ENCODE measurements at places on chromosomes 12 and 14.

DNA sequence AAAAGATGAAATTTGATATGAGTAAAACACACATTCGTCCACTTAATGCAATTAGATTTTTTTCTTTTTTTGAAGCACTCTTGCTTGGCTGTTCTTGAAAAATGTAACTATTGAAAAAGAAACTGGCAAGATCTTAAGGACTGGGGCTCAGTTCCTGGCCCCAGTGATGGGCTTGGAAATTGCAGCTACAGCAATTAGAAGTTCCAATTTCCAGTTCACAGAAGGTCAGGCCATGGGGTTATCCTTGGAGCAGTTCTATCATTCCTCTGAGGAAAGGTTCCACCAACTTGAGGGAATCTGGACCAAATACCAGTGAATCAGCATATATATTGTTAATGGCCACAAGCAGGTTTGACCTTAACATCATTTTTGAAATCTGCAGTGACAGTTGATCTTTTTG, 18.9 kb downstream of the IGF1 start:
- no peak for DNase-seq

DNA sequence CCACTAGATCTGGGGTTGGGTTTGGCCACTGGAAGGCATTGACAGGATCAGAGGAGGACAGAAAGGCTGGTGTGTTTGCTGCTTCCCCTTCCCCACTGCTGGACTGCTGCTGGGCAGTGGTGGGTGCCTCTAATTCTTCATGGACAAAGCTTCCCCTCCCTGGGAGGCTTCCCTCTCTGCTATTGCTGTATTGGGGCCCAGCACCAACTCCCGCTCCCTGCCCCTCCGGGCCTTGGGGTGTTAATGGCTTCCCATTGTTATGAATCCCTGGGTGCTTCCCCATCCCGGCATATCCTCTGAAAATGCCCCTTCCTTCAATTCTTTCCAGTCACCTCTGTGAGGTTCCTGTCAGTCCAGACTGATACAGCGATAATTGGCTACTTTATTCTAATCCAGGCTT, 310.2 kb downstream of the GLT1D1 start:
- no peak for DNase-seq

DNA sequence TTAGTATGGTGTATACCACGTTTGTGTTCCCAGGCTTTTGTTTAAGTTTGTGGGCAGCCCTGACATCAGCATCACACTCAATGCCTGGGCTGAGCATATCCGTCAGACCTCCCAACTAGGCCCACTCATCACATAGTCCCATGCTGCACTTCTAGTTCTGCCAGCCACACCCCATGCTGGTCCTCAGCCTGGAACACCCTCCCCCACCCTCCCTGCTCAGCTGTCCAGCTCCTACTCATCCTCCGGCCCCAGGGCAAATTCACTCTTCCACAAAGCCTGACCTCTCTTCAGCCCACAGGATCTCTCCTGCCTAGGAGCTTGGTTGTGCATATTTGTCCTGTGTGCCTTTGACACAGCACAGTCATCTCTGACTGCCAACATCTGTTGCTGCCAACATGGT, 3.9 kb upstream of the ENDOU start:
- DNase-seq: no peak

DNA sequence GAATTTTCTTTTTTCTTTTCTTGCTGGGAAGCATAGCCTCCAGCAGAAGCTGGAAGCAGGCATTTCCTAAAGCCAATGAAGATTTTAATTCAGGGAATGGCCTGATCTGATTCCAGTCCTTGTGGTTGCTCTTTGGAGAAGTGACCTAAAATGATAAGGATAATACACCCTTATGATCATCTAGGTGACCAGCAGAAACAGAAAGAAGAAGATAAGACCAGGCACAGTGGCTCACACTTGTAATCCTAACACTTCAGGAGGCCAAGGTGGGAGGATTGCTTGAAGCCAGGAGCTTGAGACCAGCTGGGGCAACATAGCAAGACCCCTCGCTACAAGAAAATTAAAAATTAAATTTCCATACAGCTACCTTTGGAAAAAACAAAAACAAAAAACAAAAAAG, 51.2 kb downstream of the EEA1 start:
- DNase-seq: no peak

- no peak for DNase-seq
These were observed 10.7 kb upstream of the APOLD1 start for GRCh38 chr12:12774791-12775190.

GRCh38 chr12:32069071-32069470, 37.6 kb upstream of the BICD1 start:
- peak; percentile 44 for DNase-seq

- no peak for DNase-seq
These were observed 618.4 kb downstream of the SLC6A15 start for GRCh38 chr12:84294246-84294645.

DNA sequence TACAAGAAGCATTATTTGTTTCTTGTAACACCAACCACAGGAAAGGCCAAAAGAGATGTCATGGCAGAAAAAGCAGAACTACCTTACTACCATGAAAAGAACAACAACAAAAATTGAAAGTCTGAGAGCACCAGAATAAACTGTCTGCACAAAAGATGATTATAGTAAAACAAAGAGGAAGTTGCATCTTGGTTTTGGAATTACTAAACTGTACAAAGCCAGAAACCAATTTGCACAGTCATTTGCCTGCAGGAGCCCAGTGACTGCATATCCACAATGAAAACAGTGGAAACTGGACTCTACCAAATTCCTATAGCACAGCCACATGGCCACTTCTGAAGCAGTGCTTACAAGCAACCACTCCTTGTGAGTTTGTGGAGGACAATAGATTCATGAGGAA, 276.2 kb downstream of the SSPN start:
- DNase-seq: no peak

All from SK-N-SH (cell line).